ENCODE measurements at places on chromosomes 2 and 18.

DNA sequence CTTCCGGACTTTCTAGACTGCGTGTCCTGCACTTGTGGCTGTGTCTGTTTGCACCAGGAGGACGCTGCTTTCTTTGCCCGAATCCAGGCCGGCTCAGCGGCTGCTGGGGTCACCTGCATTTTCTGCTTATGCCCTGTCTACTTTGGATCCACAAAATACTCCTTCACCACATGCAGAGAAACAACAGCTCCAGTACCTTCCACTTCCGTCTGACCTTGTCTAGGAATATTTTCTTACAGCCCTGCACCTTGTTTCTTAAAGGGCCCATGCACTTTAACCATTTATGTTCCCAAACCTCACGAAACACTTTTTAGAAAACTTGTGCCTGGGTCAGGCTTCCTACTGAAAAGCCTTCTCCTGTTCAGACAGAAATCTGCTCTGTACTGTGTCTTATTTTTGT is 129.4 kb upstream of the NCK2 start:
- DNase-seq = no peak

GRCh38 chr2:120254178-120254577 is 1.5 kb downstream of the RALB start:
- DNase-seq = no peak

DNA sequence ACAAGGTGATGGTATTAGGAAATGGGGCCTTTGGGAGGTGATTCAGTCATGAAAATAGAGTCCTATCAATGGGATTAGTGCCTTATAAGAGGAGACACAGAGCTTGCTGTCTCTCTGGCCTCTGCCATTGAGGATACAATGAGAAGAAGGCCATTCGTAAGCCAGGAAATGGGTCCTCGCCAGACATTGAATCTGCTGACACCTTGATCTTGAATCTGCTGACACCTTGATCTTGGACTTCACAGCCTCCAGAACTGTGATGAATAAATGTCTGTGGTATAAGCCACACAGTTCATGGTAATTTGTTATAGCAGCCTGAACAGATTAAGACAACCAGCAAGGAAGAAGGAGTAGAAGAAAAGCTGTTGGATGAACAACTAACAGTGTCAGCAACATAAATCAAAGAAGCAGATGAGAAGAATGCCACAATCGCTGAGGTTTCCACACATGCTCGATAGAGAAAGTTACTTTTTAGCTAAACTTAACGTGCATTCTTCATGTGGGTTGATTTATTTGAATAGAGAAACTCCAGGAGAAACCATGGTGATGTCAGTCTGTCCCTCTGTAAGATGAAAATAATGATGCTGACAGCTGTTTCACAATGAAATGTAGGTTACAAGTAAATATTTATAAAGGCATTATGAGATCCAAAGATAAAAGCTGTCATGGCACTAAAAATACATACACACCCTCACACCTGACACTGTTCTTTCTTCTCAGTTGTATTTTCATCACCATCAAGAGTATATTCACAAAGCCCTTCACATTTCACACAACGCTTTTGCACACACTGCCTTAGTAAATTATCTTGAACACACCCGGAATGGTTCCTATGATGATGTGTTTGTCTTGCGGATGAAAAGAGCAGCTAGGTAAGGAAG is 153.7 kb upstream of the NCK2 start:
- no peak for DNase-seq

GRCh38 chr2:231929961-231930592 is 3.9 kb upstream of the NPPC start:
- DNase-seq = peak; percentile 67

- peak; percentile 90 for DNase-seq
These were observed 46.0 kb downstream of the LRRFIP1 start for GRCh38 chr2:237673130-237674001.

DNA sequence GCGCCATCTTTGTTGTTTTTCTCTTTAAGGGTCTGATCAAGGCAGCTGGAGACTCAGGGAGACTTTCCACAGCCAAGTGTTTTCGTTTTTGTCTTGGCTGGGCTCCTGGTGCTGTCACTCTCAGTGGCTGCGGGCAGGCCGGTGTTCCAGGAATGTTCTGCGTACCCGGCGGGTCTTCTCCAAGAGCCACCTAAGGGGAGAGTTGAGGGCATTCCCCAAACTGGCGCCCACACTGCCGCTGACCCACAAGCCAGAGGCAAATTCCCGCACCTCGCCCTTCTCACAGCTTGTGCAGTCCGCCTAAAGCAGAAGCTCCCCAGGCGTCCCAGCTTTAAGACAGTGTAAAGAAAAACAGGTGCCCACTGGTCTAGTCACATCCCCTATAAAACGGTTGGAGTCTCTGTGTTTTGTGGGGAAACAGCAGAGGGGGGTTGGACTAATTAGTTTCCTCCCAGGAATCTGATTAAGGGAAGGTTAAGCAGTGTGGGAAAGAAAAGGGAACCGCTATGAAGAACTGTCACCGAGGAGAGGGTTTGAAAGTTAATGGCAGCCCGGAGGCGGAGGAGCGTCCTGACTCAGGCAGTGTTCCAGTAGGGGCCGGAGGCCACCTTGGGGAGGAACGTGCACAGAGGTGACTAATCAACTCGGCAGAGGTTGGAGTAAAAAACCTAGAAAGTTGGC is 224.5 kb downstream of the SLC4A3 start:
- DNase-seq = no peak

- no peak for DNase-seq
These were observed 9.0 kb upstream of the HIBCH start for GRCh38 chr2:190328573-190329147.

- DNase-seq = no peak
These were observed at the start of gene IGFBP5 for GRCh38 chr2:216695401-216695821. Gene IGFBP5 (minus strand): TSS chr2:216695549. CDS start chr2:216694775, 774 bp downstream.

DNA sequence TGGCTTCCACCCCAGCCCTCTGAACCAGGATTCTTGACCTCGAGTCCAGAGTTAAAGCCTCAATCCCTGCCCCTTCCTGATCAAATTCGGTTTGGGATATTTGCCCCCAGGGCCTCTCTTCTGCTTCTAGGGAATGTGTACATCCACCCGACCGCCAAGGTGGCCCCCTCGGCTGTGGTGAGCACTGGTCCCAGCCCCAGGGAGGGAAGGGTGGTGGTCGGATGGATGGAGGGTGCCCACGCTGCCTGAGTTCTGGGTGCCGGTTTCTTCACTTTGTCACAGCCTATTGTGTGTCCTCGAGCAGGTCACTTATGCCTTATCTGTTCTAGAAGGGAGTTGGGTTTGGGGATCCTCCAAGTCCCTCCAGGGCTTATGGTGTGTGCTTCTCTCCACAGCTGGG is 6.9 kb downstream of the GMPPA start:
- no peak for DNase-seq

- DNase-seq = no peak
These were observed 122.8 kb upstream of the WDSUB1 start for GRCh38 chr2:159409116-159409800.

DNA sequence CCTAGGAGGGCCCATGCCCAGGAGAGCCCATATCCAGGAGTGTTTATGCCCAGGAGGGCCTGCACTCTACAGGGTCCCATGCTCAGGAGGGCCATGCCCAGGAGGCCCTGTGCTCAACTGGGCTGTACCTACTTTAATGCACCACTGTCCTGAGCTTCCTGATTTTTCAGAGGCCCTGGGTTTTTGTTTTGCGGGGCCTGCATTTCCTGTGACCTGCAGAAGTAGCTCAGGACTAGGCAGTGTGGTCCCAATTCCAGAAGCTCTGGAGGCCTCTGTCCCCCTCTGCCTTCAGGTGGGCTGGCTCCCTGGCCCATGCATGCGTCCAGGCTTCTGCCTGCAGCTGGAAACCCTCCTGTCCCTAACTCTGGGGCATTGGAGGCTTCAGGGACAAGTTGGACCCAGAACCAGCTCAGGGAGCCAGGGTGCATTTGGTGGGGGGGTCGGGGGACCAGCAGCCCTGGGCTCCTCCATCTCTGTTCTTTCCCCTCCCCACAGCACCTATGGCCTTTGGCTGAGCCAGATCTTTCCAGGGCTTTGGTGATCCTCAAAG is 10.8 kb downstream of the GPR35 start:
- DNase-seq = no peak

- DNase-seq = no peak
These were observed 121.6 kb downstream of the RBMS1 start for GRCh38 chr2:160372010-160372356.

GRCh38 chr18:31490833-31491232 is 7.1 kb upstream of the DSG2 start:
- no peak for DNase-seq

GRCh38 chr2:166334805-166335204 is 40.9 kb downstream of the SCN9A start:
- DNase-seq = no peak

GRCh38 chr2:26786207-26787028 is 562 bp downstream of the CENPA start:
- DNase-seq = peak; percentile 45

GRCh38 chr2:17759805-17760204 is 5.9 kb downstream of the GEN1 start:
- no peak for DNase-seq

- no peak for DNase-seq
These were observed 28.6 kb upstream of the PPP4R1 start for GRCh38 chr18:9642799-9643462.

DNA sequence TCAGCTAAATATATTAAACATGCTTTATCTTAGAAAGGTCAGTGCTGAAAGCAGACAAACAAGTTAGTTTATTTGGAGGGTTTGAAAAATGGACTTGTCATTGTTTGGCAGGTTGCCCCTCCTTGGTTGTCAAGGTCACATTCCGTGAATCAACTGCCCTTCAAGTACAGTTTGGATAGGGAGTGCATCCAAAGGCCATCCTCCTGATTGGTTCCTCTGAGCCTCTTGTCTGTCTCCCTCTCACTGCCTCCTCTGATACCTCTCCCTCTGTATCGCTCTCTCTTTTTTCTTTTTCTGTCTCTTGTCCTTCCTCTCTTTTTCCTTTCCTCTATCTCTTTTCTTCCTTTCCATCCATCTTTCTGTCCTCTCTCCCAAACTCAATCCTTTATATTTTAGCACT is 5.4 kb downstream of the ITGAV start:
- no peak for DNase-seq

DNA sequence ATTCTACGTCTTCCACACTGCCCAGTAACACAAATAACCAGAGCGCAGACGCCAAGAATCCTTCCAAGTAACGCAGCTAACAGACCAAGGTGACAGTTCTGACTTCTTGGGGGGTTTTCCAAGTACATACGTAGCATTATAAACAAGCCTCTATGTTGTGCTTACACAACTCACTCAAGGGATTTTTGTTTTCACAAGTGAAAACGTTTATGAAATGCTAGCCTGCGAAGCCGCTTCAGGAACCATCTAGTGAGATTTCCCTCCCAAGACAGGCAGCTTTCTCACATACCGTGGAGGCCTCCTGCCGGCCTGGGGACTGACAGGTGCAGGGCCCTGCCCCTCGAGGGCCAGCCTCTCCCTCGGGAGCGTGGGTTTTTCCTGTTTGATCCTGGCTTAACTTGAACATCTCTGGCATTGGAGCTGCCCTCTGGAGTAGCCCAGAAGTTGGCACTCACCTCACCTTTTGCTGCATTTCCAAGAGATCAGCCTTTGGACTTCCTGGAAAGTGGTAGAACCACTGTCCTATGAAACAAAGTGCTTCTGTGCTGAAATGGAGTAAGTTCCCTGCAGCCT is 151.1 kb downstream of the MBP start:
- no peak for DNase-seq

- no peak for DNase-seq
These were observed 29.7 kb upstream of the FHL2 start for GRCh38 chr2:105428387-105429018.

- DNase-seq = no peak
These were observed 16.3 kb upstream of the BOK start for GRCh38 chr2:241542278-241542605.

- DNase-seq = peak; percentile 4
These were observed 46.2 kb upstream of the CCDC141 start for GRCh38 chr2:179096090-179096489.

GRCh38 chr18:49160079-49160930 is 209.5 kb upstream of the SMAD7 start:
- DNase-seq = no peak

GRCh38 chr2:123747326-123747725 is 277.8 kb upstream of the CNTNAP5 start:
- no peak for DNase-seq

DNA sequence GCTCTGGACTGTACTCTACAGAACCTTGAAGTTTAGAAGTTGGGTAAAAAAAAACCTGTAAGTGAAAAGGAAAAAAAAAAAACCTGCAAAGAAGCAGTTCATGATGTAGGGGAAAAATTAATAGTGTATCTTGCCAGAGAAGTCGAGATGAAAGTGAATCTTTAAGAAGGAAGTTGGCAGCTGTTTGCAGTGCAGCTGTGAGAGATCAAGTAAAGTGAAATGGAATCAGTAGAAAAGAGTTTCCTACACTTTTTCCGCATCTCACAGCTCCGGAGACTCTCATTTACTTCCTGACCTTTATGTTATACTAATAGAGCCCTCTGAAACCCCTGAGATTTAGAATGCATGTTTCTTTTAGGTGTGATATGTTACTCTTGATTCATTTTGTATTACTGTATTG is 19.2 kb downstream of the RNMT start:
- DNase-seq = no peak

GRCh38 chr2:96528700-96529375 is 7.7 kb upstream of the ARID5A start:
- DNase-seq = peak; percentile 12
